ENCODE measurements at places on chromosomes 3 and 15.

- no peak for DNase-seq
These were observed 103.1 kb downstream of the THSD4 start for GRCh38 chr15:71218272-71218805.

- DNase-seq, result no peak
These were observed 60.9 kb downstream of the SLC9C1 start for GRCh38 chr3:112233083-112233482.

DNA sequence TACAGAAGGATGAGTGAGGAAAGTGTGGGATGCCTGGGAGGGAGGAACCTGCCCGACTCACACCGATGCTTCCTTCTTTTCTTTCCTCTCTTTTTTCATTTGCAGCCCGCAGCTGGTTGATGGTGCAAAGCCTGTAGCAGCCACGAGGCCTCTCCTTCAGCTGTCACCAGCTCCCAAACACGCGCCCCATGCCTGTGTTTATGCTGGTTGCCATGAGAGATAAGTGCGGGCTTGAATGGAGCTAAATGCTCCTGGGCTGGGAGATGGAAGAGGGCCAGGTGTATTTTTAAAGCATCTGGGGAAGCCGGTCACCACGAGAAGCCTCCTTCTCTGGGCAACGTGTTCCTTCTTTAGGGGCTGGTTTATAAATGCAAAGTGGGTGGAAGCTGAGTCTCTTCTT is 9.3 kb downstream of the COLQ start:
- DNase-seq, result no peak

GRCh38 chr3:78633626-78634025 is 1134.2 kb downstream of the ROBO1 start:
- DNase-seq, result no peak

GRCh38 chr3:133663569-133664313 is 2.0 kb upstream of the TOPBP1 start:
- DNase-seq, result no peak

GRCh38 chr3:103059432-103059831 is 624.6 kb downstream of the ZPLD1 start:
- no peak for DNase-seq

- no peak for DNase-seq
These were observed 914.9 kb upstream of the EPHA6 start for GRCh38 chr3:95899494-95899893.

DNA sequence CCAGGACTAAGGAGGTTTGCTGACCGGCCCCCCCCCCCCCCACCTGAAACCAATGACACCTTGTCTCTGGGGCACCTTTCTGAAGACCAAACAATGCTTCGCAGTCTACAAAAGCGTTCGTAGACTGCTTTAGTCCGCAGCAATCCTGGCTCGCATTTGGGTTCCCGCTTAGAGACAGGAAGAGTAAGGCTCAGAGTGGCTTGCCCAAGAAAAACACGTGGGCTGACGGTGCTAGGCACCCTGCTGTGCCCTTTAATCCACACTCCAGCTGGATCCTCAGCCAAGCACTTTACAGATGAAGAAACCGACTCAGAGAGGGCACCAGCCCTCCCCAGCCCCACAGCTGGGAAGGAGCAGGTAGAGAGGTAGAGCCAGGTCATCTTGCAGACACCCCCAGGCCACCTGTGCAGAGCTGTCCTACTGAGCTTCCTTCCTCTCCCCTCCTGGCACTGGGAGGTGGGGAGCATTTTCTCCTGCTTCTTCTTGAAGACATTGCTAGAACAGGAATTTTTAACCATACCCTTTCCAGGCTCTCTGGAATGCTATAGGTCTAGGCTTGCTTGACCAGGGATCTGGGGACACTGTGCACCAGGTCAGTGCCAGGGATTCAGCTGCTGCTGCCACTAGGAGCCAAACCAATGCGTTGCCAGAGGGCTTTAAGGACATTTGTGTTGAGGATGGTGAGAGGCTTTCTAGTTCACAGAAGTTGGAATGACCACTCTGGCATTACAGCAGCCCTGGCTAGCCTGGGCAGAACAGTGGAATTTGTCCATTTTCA is 1.0 kb upstream of the KLF15 start:
- no peak for DNase-seq

- no peak for DNase-seq
These were observed 32.9 kb downstream of the ZBTB11 start for GRCh38 chr3:101643861-101644613.

DNA sequence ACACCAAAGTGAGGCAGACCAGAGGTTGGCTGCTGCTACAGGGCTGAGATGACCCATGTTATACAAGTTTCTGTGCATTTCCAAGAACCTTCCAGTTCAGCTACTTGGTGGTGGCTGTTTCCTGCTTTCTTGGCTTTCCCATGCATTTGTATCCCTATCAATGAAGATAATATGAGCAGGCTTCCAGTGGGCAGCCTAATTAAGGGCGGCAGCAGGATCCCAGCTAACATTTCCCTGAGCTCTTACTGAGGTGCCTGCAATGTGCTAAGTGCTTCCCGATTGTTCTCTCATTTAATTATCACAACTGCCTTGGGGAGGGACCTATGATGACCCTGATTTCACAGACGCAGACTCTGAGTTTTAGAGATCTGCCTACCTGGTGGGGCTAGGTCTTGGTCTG is 95.5 kb downstream of the FRMD4B start:
- no peak for DNase-seq

- DNase-seq, result no peak
These were observed 36.4 kb upstream of the ABHD2 start for GRCh38 chr15:89051875-89052274.

Data from activated CD8-positive, alpha-beta memory T cell treated with anti-CD3 and anti-CD28 coated beads for 4 hours (primary cell).